Panc1 (cell line): ENCODE measurements at places on chromosomes 2 and 18.

GRCh38 chr2:232230560-232230959 lies 148.0 kb upstream of the ALPP start:
- no peaks in the 10 kb centered on the region for H3K27me3 ChIP-seq
- no peaks in the 10 kb centered on the region for H3K36me3 ChIP-seq
- no peak for DNase-seq
- H3K4me3 ChIP-seq = no peak overlapping the region

DNA sequence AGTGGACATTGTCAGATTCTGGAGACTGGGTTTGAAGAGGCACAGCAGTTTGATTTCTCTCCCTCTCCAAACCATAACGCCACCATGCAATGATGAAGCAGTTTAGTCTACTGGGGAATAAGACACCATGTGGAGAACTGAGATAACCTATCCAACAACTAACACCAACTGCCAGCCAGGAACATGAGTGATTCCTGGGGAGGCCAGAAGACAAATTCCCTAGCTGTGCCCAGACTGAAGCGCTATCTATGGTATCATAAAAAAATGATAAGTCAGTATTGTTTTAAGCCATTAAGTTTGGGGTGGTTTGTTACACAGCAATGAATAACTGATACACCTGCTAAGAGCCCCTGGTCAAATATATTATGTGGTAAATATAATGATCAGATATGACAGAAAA lies 129.3 kb downstream of the EXOC6B start:
- DNase-seq = no peak
- H3K4me1 ChIP-seq = peaks cover 4% of the 10 kb centered on the region
- H3K27me3 ChIP-seq = no peaks in the 10 kb centered on the region

- H3K27ac ChIP-seq = peak overlapping the region; percentile 13; the same call in 1 of the 2 replicates
- no peaks in the 10 kb centered on the region for H3K36me3 ChIP-seq
- no peak overlapping the region for H3K4me3 ChIP-seq
- peaks cover 15% of the 10 kb centered on the region for H3K4me1 ChIP-seq
- no peaks in the 10 kb centered on the region for H3K27me3 ChIP-seq
These were observed 28.9 kb upstream of the GAREM2 start for GRCh38 chr2:26144031-26144430.

- no peaks in the 10 kb centered on the region for H3K36me3 ChIP-seq
- H3K4me1 ChIP-seq = no peaks in the 10 kb centered on the region
- H3K27ac ChIP-seq = no peak overlapping the region; the same call in 1 of the 2 replicates
These were observed 648.0 kb downstream of the SLC4A3 start for GRCh38 chr2:220275454-220275853.

DNA sequence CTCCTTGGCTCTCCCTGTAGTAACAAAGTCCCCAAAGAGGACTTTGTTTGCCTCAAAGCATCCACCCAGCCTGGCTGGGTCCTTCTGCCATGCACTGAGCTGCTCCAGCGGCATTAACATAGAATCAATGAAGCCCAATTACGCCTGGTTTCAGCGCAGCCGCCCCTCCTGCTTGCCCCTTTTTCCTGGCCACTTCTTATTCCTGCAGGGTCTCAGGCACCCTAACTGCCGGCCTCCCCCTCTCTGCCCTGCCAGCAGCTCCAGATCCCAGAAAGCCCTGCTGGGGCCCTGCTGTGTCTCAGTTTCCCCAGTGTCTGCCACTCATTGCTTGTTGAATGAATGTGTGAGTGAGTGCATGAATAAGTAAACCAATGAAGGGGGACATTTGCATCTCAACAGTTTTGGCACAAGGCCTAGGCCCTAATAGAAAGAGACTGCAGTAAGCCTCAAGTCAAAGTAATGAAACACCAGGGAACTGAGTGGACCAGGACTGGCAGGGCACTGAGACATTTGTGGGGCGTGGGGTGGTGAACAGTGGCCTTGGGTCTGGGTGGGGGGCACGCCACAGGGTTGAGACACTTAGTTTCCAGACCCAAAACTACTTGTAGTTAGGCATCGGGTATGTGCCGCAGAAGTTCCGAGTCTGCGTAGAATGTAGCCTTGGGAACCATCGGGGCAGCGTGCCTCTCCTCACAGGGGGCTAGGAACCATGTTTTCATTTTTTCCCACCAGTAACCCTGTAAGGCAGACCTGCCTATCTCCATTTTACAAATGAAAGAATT lies 60.6 kb downstream of the SMAD7 start:
- H3K4me3 ChIP-seq = no peak overlapping the region
- no peaks in the 10 kb centered on the region for H3K36me3 ChIP-seq
- H3K27me3 ChIP-seq = no peaks in the 10 kb centered on the region
- peaks cover 3% of the 10 kb centered on the region; the same call in 1 of the 2 replicates for H3K4me1 ChIP-seq
